ENCODE measurements at places on chromosomes 3 and 15.

GRCh38 chr3:54784021-54784420 is 143.8 kb downstream of the LRTM1 start:
- DNase-seq = no peak

DNA sequence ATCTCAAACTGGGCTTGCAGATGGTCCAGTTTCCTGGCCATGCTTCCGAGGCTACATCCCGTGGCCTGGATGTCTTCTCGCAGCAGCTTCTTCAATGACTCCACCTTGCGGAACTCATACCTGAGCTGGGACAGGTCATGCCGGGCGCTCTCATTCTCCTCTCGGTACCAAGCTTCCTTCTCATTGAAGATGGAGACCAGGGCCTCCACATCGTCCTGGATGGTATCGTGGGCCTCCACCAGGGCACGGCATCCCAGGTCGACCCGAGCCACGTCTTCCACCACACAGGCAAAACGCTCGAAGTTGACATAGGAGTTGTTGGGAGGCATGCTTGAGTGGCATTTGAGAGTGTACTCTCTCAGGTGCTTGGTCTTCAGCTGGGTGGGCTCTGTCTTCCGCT is 89.2 kb upstream of the HERC1 start:
- no peak for DNase-seq

GRCh38 chr15:92968926-92969651 is 69.0 kb downstream of the CHD2 start:
- peak; percentile 68 for DNase-seq

- no peak for DNase-seq
Observed at GRCh38 chr3:22377421-22377820, 626.4 kb upstream of the ZNF385D start.

GRCh38 chr3:45188719-45189659 is 37.1 kb downstream of the TMEM158 start:
- no peak for DNase-seq

DNA sequence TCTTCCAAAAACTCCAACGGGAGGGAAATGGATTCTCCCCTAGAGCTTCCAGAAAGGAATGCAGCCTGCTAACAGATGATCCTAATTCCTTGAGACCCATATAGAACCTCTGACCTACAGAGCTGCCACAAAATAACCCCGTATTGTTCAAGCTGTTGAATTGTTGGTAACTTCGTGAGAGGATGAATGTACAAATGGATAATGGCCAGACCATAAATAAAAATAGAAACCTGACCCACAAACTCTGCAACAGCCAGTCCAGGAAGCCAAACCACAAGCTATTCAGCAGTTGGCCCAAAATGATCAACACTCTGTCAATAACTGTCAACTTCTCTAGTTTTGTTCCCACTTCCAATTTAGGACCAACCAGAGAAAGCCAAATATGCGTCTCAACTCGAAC is 414.0 kb upstream of the ZNF717 start:
- no peak for DNase-seq

GRCh38 chr15:57114070-57114469 is 195.6 kb downstream of the TCF12 start:
- peak; percentile 67 for DNase-seq

DNA sequence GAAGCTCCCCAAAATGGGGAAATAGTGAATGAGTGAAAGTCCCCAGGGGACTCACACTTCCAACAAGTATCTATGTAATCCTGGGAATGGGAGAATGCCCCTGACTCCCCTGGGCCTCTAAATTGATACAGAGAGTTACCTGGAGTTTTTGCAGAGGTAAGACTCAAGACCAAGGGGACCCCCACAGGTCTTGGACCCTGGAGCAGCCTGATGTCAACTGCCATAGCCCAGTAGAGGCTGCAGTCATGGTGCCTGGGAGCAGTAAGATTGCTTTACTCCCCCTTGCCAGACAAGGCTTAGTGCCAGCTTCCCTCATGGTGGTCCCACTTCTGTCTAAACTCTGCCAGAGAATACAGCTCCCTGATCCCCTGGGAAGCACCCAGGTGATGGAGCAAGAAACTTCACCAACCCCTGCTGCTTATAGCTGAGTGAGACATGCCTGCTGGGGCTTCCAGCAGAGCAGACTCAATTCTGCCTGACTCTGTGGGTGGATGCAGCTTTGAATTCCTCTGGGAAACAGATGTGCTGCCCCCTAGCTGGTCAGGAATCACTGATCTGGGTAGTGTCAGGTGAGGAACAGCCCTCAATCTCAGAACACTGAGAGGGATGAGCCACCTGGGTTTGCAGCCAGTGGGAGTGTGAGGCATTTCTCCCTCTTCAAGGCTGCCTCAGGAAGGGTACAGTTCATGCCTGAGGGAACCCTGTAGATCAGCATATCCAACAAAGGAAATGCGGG is 485.9 kb downstream of the NSUN3 start:
- DNase-seq = no peak

- DNase-seq = peak; percentile 78
Observed at GRCh38 chr3:125594125-125594524, 1.2 kb downstream of the OSBPL11 start.

GRCh38 chr3:7203969-7204847 is 343.3 kb downstream of the GRM7 start:
- no peak for DNase-seq

DNA sequence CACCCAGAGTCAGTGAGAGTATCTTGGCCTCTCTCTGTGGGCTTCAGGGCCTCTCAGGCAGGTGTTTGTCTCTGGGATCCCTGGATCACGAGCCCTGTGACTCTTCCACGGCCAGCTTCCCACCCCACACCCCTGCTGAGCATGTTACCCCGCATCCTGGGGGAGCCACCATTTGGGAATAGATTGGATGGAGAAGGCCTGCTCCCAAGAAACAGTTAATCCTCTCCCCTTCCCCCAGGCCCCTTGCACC is 15.5 kb upstream of the SRP14 start:
- no peak for DNase-seq

- DNase-seq = no peak
Observed at GRCh38 chr15:97691799-97692198, 268.7 kb upstream of the ARRDC4 start.

DNA sequence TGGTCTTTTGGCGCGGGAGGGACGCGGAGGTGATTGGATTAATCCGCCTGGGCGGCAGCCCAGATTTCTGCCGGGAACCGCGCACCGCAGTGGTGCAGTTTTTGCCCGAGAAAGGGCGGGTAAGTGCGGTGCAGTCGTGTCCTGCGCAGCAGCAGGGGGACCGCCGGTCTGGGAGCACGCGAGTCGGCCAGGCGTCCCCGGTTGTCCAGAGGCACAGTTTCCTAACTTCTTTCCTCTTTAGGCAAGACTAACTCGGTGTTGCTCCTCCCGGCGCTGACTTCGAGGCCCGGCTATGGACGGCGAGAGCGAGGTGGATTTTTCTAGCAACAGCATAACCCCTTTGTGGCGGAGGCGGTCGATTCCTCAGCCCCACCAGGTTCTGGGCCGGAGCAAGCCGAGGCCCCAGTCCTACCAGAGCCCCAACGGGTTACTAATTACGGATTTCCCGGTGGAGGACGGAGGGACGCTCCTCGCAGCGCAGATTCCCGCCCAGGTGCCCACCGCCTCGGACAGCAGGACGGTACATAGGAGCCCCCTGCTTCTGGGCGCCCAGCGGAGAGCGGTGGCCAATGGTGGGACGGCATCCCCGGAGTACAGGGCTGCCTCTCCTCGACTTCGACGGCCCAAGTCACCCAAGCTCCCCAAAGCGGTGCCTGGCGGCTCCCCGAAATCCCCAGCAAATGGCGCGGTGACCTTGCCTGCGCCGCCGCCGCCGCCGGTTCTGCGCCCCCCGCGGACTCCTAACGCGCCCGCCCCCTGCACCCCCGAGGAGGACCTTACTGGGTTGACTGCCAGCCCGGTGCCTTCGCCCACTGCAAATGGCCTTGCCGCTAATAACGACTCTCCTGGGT is 736 bp downstream of the ARHGEF26 start:
- DNase-seq = peak; percentile 24

GRCh38 chr15:58314593-58315216 is 117.1 kb upstream of the LIPC start:
- DNase-seq = no peak

- DNase-seq = no peak
Observed at GRCh38 chr3:138776961-138777360, 57.8 kb downstream of the PIK3CB start.

DNA sequence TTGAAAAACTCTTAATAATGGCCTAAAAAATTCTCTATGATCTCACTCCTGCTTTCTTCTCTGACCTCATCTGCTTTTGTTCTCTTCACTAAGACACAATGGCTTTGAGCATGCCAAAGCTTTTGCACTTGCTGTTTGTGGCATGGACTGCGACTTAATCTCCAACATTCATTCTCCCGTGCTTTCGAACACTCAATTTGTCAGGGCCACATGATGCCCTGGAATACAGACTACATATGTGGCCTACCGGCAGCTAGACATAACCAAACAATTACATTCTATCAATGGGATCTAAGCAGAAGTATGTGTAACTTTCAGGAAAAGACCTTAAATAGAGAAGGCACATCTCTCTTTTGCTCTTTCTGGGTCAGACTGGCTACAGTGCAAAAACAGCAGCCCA is 506.5 kb downstream of the MAGI1 start:
- DNase-seq = no peak

GRCh38 chr3:46876313-46877300 is 914 bp upstream of the PTH1R start:
- no peak for DNase-seq

DNA sequence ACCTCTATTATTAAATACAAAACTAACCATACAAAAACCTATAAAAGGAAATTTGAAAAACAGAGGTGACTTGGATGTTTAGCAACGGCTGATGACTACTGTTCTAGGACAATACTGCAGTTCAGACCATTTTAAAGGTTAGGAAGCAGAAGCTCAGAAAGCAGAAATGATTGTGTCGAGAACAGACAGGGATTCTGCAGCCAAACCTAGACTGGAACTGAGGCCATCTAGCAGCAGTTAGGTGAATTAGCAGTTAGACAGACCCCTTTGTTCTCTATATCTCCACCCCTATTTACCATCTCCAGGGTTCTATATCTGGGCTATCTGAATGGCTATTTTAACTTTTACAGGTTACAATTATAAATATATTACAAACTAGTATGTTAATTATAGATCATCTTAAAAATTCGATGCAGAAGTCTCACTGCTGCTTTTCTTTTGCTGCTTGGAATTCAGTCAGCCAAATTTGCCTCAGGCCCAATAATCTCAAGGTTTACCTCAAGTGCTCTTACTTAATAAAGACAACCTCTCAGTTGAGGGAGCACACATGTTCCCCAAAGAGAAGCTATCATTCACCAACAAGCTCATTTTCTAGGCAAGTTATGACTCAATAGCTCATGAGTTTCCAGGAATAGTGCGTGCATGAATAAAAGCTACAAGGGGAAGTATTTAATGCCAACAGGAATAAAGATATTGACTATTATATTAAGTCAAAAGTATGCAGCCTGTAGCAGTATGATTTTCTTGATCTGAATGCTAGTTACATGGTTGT is 9.3 kb upstream of the IL1RAP start:
- DNase-seq = peak; percentile 82

DNA sequence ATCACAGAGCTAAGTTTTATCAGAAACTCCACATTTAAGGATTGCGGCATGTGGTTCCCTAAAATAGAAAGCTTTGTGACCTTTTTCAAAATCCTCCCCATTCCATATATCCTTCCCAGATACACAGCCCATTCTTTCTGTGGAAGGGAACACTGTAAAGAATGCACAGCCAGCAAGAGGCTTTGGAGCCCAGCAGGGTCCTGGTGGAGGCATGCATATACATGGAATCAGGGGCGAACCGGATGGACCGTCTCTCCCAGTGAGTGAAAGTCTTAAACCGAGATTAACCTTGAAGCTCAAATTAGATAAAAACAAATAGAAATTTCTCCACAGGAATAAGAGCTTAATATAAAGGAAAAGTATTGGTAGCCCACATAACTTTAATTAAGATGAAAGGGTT is 436.2 kb upstream of the MDFIC2 start:
- no peak for DNase-seq

DNA sequence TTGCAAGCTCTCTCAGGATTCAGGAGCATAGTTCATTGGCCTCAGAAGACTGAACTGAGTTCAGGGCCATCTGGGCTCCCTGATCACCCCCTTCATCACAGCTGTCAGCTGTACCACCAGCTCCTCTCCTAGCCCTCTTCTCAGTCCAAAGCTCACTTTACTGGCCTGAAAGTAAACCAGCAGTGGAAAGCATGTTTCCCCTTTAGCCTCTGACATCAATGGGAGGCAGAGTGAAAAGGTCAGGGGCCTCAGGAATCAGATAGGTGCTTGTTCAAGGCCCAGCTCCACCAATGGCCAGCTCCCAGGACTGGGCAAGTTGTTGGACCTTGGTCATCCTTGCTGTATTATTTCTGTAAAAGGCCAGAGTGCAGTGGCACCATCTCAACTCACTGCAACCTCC is 223.4 kb downstream of the TLE3 start:
- DNase-seq = no peak

DNA sequence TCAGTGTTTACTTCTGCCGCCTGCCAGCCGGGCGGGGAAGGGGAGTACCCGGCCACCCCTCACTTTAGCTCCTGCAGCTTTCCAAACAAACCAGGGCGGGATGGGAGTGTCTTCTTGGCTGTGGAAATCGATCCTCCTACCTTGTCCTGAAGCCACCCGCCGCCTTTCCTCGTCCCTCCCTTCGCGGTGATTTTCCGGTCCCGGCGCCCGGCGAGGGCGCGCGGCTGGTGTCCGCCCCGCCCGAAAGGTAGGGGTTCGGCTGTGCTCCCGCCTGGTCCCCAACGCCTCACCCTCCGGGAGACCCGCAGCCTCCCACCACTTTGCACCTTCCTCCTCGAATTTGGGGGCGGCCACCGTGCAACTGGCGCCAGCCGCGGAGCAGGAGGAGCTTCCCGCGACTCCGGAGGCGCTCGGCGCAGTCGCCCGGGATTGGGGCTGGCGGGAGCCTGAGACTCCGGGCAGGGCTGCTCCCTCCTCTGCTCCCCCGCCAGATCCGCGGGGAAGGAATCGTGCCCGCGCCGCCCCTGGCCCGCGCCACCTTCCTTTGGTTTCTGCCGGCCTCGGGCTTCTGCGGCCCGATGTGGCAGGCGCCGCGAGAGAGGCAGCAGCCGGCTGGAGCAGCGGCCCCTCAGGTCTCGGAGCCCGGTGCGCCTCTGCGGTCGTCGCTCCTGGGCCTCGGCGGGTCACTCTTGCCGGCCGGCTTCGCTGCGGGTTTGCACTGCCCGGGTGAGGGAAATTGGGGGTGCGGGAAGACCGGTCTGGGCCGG is 30.7 kb upstream of the ST3GAL6 start:
- DNase-seq = peak; percentile 68

- no peak for DNase-seq
Observed at GRCh38 chr15:74316141-74316540, 51.3 kb downstream of the CYP11A1 start.

DNA sequence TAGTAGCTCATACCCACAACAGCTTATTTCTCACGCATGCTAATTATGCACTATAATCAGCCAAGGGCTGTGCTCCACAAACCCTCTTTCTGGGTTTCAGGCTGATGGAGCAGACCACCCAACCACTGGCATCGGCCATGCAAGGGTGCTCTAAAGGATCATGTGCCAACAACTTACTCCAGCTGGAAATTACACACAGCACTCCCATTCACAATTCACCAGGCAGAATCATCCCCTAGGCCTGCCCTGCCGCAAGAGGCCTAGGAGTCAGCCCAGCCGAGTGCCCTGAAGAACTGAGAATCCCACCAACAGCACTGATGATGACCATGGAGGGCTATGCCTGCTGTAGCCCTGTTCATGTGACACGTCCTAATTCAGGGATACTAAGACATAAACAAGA is 216.2 kb upstream of the CHRNA7 start:
- DNase-seq = no peak

GRCh38 chr3:54696313-54696712 is 231.5 kb downstream of the LRTM1 start:
- DNase-seq = no peak

Data from inflammatory macrophage (primary cell).